ENCODE measurements at places on chromosomes 1 and 21.
A peak's percentile ranks its signal among the peaks of the same experiment; 100 is the strongest.

DNA sequence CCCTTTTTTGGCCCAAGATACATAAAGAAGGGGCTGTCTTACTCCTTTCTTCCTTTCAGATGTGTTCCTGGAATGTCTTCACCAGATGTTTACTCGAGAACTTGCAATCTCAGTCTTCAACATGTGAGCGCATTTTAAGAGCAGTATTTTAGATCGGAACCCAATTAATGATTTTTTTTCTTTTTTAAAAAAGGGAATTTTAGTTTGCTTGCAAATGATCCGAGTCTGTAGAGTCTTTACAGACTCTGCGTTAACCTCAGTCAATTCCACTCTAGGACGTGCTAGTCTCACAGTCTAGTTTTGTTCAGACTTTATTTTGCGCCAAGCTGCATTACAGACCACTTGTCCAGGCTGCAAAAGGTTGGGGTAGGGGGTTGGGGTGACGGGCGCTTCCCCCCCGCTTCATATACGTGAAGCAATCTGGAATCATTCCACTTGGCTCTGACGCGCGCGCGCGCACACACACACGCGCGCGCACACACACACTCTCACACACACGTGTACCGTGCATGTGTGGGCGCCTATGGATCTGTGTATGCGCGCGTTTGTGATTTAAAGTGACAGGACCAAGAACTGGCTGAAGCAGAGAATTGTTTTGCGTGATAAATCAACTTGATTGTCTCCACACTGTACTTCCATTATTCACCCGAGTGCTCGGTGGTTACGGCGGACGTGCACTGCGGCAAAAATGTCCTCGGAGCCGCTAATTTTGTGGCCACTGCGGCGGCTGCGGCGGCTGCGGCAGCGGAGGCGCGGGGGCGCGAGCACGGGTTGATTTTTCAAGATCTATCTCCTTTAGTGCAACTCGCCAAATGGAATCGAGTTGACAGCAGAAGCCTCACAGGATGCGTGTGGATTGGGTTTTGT is 25.6 kb upstream of the NFIA start:
- no peak for DNase-seq

DNA sequence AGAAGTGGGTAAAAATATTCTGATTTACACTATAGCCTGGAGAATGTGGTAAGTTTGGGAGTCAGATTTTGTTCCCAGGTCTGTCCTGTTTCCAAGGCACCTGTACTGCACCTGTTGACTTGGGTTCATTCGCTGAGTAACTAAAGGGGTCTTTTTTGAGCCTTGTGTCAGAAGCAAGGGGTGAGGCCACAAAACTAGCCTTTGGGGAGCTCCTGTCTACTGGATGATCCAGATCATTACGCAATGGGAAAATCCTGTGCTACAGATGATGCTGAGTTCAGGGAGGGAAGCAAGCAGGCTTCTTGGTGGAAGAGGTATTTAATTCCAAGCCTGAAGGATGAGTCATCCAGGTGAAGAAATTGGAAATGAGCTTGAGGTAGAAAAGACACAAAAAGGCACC is 424.0 kb downstream of the MATN1 start:
- no peak for DNase-seq

DNA sequence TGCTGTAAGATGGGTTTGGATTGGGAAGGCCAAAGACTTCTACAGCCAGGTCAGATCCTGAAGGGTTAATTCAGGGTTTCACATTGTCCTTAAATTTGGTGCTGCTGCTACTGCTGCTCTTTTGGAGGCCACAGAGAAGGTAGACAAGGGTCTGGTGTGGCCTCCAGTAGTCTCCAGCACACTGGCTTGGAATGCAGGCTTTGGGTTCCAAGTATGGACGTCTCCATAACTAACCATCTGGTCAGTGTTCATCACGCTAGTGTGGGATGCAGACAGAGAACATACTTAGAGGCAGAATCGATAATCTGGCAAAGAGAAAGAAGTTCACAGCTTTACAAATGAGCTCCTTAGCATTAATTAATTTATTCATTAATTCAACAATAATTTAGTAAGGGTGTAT is 154.1 kb downstream of the ZBTB18 start:
- no peak for DNase-seq

DNA sequence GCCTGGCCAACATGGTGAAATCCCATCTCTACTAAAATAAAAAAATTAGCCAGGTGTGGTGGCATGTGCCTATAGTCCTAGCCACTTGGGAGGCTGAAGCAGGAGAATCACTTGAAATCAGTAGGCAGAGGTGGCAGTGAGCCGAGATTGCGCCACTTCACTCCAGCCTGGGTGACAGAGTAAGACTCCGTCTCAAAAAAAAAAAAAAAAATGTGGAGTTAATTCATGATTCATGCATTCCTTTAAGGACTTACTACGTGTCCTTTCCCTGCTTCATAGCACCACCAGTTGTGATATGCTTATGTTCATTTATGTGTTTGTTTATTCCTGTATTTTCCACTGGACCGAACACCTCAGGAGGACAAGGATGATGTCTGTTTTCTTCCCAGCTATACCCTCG is 12.7 kb upstream of the PRELP start:
- no peak for DNase-seq

GRCh38 chr1:29709704-29710280 is 473.5 kb downstream of the PTPRU start:
- no peak for DNase-seq

GRCh38 chr21:31913182-31913608 is 40.4 kb downstream of the HUNK start:
- no peak for DNase-seq

DNA sequence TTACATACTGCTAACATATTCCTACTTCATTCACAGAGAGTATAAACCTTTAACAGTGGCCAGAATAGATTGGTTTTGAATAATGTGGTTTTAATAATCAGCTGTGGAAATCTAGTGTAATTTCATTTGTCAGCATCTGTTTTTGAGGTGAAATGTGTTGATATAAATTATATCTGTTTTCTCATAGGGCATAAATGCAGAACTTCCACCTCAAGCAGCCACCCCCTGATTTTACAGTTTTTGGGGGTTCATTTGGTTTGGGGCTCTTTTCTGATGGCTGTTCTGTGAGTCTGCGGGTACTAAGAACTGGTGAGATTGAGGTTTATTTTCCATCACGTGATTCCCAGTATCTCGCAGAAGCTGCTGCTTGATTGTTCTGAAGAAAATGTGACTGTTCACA is 23.2 kb downstream of the EDARADD start:
- DNase-seq: no peak

- DNase-seq: no peak
Observed at GRCh38 chr1:213332491-213332890, 281.4 kb downstream of the RPS6KC1 start.

DNA sequence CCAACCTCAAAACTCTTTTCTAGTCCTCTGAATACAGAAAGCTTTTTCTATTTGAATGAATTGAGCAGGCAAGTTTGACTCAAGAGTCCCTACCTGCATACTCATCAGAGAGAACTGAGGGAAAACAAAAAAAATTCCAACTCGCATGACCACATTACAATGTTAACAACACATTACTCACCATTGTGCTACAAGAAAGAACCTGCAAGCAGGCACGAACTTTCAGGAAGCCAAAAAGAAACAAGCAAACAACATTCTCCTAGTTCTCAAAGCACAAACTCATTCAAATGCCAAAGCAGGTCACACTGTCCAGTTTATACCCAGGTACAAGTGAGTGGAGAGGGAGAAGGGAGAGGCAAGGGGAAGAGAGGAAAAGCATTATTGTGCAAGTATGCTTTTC is 14.6 kb downstream of the OTUD7B start:
- peak; percentile 29 for DNase-seq

- DNase-seq: peak; percentile 59
Observed at GRCh38 chr1:1079408-1080121, 5.5 kb upstream of the RNF223 start.

DNA sequence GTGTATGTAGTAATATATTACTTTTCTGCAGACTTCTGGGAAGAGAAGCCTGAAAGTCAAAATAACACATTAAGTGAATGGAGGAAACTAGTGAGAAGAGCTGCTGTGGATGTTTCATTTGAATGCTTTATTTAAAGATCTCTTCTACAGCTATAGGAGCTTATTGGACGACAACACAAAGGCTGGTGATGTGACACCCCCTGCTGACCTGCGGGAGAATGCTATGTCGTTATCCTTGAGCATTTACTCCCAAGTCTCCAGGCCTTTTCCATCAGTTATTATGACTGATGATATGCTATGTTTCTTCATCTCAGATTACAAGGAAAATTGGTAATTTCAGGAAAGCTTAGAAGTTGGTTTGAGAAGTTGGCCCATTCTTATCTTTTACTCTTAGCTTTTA is 22.3 kb upstream of the PLA2G4A start:
- DNase-seq: no peak

DNA sequence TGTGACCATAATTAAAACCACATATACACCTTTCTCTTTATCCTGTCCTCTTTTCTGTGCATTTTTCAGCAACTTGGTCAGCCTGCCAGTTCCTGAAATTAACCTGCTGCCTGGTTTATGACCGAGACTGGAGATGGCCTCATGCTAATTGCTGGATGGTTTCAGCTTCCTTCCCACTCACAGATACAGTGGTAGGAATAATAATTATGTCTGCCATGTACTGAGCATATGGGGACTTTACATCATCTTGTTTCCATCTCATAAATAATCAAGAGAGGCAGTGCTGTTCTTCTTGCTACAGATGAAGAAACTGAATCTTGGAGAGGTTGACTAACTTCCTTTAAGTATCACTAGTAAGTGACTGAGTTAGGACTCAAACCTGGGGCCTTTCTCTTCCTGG is 148.2 kb downstream of the NOS1AP start:
- DNase-seq: no peak

DNA sequence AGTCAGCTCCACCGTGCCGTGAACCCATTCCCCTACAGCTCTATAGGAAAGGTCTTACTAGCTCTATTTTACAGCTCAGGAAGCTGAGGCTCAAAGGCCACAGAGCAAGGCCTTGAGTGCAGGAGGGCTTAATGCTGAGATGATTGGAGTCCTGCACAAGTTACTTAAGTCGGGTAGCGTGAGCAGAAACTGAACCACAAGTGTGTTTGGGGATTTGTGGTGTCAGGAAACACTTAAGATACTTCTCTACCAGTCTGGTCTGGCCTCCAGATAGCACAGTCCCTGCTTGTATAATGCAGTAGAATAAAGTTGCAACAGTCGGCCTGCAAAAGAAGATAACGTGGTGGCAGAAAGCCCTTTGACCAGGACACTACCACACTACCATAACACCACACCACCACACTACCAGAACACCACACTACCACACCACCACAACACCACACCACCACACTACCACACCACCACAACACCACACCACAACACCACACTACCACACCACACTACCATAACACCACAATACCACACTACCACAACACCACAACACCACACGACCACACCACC is 118.1 kb downstream of the SPSB1 start:
- peak; percentile 64 for DNase-seq

GRCh38 chr1:7046314-7046713 is 261.1 kb downstream of the CAMTA1 start:
- no peak for DNase-seq

DNA sequence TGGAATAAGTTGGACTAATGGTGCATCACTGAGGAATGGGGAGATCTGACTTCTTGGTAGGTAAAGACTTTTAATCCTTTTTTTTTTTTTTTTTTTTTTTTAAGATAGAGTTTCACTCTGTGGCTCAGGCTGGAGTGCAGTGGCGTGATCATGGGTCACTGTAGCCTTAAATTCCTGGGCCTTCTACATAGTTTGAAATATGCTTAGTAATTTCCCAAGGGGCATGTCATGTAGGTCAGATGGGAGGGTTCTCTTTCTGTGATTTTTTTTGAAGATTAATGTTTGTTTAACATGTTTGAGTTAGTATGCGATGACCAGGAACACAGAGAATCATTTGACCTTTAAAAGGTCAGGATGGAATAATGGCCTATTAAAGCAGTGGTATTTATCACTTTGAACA is 129.1 kb downstream of the S1PR1 start:
- no peak for DNase-seq

DNA sequence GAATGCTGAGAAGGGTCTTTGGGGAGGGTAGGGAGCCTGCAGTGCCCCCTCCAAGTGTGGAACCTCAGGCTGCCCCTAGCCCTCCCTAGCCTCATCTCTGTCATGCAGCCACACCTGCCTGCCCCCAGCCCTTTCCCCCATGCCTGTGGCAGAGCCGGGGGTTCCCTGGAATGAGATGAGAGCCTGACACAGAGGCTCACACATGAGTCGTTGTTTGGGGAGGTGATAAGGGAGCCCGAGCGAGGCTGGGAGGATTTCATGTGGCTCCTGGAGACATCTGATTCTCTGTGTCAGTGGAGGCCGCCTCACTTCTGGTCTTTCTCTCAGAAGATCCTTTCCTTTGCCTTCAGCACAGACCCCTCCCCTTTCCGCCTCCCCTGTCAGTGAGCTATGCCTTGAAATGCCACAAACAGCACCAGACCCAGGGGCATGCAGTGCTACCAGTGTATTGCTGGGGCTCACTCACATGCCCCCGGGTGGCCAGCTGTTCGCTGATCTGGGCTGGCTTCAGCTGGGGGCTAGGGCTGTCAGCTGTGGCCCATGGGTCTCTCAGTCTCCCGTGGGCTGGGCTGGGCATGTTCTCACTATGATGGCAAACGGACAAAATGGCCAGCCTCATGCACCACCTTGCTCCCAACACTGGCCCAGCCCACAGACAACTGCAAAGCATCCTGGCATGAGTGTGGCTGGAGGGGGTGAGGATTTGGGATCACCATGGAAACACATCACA is 102.6 kb downstream of the AJAP1 start:
- no peak for DNase-seq

GRCh38 chr1:204744107-204744779 is 58.7 kb upstream of the LRRN2 start:
- no peak for DNase-seq

- DNase-seq: no peak
Observed at GRCh38 chr1:201692555-201693394, 136.2 kb upstream of the IPO9 start.

- no peak for DNase-seq
Observed at GRCh38 chr1:222631611-222632208, 13.8 kb downstream of the MIA3 start.

- no peak for DNase-seq
Observed at GRCh38 chr1:35546614-35547013, 10.6 kb downstream of the KIAA0319L start.

DNA sequence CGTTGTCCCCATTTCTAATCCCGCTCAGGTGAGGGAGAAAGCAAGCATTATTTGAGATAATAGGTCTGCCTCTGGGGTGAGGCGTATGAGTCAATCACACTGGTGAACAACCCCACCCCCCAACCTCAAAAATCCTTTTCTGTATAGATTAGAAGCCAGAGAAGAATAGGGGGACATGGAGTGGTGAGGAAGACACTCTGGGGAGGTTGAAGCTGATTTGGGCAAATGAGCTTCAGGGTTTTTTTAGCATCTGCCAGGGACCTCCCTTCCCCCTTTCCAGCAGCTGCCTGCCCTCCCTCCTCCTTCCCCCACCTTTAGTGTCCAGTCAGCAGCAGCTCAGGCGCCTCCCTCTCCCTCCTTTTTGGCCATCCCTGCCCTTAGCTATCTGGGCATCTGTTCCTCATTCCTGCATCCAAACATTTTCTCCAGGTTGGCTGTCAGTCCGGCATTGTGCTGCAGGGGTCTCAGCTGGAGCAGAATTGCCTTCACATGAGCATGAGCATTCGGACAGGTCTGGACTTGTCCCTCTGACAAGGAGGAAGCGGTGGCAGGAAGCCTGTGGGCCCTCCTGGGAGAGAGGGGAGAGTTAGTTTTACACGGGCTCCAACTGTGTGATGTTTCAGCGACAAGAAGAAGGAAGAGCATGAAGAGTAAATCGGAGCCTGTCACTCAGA is 30.8 kb upstream of the PTGFRN start:
- peak; percentile 68 for DNase-seq

GRCh38 chr1:70090875-70091274 is 114.5 kb downstream of the LRRC40 start:
- no peak for DNase-seq
